Stimulated activated CD4-positive, alpha-beta T cell treated with anti-CD3 and anti-CD28 coated beads, Interleukin-1b, Interleukin-23, amount 100 ng/mL, for 1 hour (primary cell): ENCODE measurements at places on chromosomes 3 and 15.

- DNase-seq, result no peak
Observed at GRCh38 chr15:37044915-37045648, 55.3 kb downstream of the MEIS2 start.

GRCh38 chr3:71857956-71858355 is 73.0 kb upstream of the PROK2 start:
- DNase-seq, result no peak

GRCh38 chr3:181637456-181637855 is 74.3 kb upstream of the SOX2 start:
- DNase-seq, result no peak

DNA sequence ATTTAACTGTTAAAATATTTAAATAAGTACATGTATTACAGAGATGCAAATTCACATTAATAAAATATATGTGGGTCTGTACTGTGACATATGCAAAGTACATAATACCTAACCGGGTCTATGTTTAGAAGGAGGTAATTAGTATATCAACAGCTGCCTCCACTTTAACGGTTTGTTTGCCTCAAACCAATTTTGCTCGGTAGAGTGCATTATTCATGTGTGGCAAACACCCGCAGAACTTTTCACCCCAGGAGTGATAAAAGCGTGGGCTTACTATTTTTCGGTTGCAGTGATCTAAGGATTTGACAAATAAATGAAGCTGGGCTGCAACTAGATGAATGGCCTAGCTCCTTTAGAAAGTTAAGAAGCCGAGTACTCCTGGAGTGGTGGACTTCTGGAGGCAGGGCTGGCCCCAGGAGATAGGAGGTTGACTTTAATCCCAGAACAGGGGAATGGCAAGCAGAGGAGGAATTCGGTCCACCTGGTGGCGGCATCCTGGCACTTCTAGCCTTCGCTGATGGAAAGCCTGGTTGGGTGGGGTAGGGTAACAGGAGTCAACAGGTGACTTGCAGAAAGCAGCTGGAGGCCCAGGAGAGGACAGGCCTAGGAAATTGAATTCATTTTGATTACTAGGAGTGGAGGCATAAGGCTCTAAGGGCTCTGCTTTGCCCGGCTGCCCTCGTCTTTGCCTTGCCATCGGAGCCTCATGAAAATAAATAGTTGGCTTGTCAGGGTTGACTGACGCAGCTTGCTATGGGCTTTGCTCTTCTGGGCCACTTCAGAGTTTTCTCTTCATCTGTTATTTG is 2.4 kb downstream of the SLCO3A1 start:
- DNase-seq, result no peak

- no peak for DNase-seq
Observed at GRCh38 chr3:172203522-172204258, 164.3 kb downstream of the FNDC3B start.

GRCh38 chr15:52243286-52243685 is 52.1 kb upstream of the GNB5 start:
- no peak for DNase-seq

GRCh38 chr3:134545818-134546217 is 60.0 kb downstream of the CEP63 start:
- no peak for DNase-seq

DNA sequence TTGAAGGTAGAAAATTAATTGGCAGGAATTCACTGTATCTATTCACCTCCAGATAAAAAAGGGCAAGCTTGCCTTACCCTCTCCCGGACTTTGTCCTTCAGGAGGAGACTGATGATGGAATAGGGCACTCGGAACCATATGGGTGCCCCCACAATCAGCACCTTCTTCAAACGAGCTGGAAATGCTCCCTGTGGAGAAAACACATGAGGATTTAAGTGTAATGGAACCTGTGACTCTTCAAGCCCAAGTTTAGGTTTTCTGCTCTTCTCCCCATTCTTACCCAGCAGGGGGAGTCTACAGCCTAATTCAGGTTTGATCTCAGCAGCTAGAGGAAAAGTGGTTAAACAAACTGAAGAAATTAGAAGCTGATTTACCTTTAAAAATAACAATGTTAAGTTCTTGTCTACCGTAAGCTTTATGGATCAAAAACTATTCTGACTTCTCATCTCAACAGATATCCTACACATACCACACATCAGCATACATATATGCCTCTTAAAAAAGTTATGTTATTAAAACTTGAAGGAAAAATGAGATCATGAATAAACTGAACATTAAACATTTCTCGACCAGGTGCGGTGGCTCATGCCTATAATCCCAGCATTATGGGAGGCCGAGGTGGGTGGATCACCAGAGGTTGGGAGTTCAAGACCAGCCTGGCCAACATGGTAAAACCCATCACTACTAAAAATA is 57.5 kb upstream of the SIN3A start:
- DNase-seq, result no peak

- DNase-seq, result no peak
Observed at GRCh38 chr3:149886957-149887356, 73.9 kb downstream of the RNF13 start.

GRCh38 chr15:47565949-47566348 is 151.4 kb upstream of the SEMA6D start:
- DNase-seq, result no peak

DNA sequence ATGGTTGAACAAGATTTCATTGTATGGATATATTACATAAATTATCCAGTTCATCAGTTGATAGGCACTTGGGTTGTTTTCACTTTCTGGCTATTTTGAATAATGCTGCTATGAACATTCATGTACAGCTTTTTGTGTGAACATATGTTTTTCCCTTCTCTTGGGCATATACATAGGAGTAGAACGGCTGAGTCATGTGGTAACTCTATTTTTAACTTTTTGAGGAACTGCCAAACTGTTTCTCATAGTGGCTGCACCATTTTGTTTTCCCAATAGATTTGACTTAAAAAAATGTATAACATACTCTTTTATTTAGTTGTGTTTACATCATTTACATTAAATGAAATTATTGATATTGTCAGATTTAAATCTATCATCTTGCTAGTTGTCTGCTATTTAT is 28.8 kb upstream of the RFX7 start:
- no peak for DNase-seq

DNA sequence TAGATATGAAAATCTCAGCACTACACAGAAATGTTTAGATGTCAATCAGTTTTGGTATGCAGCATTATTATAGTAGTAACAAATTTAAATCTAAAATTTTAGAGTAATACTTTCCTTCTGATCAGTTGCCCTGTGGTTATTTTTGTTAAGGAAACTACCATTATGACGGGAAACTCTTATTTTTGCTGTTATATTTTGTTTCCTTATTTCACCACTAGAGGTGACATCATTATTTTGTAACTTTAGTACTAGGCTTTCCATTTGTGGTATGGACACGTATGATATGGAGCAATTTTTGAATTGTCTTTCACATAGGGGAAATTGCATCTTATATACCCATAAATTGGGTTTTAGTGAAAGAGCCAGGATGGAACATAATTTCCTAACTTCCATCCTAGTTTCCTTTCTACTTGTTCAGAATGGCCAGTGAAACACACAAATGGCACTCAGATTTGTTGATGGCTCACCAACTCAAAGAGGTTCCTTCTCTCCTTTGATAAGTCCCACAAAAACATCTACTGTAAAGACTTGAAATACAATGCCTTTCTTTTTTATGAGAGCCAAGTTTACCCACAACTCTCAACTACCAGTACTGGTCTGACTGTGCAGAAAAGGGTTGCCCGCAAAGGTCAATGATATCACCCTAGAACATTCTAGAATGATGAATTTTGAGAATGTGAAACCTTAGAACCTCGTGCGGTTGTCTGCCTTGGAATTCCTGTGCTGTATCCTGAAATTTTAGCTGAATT is 19.4 kb upstream of the PPP4R2 start:
- no peak for DNase-seq

- no peak for DNase-seq
Observed at GRCh38 chr3:11600501-11601282, 43.0 kb downstream of the VGLL4 start.

- DNase-seq, result no peak
Observed at GRCh38 chr15:52462806-52463360, 65.8 kb downstream of the MYO5A start.

- no peak for DNase-seq
Observed at GRCh38 chr15:34582461-34583371, 735 bp downstream of the GOLGA8B start.

DNA sequence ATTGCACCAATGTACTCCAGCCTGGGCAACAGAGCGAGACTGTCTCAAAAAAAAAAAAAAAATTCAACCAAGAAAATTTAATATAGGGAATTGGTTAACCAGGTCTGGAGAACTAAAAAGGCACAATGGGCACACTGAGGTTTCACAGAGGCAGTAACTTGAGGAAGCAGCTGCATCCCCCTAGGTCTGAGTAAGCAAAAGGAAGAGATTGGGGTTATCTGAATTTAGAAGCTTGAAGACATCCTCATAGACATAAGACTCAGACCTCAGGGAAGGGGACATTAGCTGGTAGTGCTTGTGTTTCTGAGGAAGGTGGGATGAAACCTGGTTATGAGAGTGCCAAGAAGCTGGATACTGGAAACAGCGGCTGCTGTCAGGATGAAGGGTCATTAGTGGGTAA is 50.1 kb upstream of the LEKR1 start:
- no peak for DNase-seq
